ENCODE measurements at places on chromosomes 3 and 15. TPM values are rescaled to one million over a fixed set of nuclear protein-coding genes. Genes with fewer than 3 reads are reported as not detected.
A peak's percentile ranks its signal among the peaks of the same experiment; 100 is the strongest.

Gene SNTN
- not detected for total RNA-seq

Gene RTP3
- total RNA-seq, result not detected

Gene ANKUB1
- not detected for total RNA-seq

Gene CCR8
- not detected for total RNA-seq

DNA sequence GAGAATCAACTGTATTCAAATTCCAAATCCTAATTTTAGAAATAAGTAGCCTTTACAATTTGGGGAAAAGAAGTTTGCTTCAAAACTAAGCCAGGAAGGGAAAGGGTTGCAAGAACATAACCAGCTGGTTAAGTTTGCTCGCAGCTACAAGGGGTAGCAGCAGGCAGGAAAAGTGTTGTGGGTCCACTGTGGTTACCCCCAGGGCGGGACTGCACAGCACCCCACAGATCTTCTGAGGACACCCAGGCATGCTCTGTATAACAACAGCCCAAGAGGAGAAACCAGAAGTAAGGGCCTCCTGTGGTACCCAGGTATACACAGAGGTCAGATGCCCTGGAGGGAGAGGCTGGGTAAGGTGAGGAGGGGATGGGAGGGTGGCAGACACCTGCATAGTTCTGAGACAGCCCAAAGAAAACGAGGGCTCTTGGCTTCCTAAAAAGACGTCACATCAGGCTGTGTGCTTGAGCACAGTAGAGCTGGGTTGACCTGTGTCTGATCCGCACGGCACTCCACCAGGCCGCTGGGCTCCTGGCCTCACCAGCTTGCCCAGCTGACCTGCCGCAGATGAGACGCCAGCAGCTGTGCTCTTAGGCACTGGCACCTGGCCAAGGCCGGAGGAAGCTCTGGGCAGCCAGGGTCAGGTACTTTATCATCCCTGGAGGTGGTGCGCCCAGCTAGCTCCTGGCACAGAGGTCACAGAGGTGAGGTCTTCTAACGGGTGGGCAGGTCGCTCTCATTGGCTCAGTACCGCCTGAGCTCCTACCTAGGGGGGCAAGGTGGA is 81.8 kb upstream of the SNRPA1 start:
- no peak for DNase-seq

GRCh38 chr15:35484231-35484945 is 61.6 kb downstream of the DPH6 start:
- no peak for DNase-seq

- no peak for DNase-seq
These were observed 908.6 kb downstream of the NTRK3 start for GRCh38 chr15:87347806-87348515.

- DNase-seq, result no peak
These were observed 130.5 kb upstream of the MCTP2 start for GRCh38 chr15:94100863-94101262.

DNA sequence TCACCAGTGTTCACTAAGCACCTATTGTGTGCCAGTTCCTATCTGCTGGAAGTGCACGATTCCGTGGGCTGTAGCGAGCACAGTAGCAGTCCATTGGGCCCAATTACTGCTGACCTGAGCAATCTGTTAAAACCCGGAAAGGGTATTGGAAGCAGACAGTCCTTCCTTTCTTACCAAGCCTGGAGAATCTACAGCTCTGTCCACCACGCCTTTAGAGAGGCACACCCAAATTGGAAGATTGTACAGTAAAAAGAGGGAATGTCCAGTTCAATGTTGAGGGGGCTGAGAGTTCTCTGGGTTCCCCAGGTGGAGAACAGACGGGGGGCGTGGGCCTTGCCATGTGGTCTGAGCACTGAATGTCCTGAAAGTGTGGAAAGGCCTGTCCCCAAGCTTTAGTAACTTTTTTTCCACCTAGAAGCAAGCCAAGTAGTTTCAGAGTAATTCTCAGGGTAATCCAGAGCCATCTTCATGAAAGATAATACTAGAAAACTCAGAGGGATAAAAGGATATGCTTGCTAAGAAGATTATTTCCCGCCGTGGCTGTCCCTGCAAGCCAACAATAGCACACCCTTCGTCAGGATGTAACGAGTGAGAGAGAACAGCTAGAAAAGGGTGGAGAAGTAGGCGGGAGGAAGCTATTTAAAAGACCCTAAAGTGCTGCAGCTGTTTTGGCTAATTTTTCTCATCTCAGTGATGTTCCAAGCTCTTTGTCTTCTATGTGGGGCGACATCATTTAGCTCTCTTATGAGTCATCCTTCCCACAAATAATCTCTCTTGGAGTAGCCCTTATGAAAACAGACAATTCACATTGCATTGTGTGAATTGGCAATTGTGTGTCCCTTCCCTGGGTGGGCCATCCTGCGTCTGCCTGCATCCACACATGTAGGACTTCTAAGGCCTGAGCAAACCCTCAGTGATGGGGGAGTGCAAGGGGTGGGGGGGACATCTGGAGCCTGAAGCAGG is 181.0 kb downstream of the ATG7 start:
- DNase-seq, result peak; percentile 66

DNA sequence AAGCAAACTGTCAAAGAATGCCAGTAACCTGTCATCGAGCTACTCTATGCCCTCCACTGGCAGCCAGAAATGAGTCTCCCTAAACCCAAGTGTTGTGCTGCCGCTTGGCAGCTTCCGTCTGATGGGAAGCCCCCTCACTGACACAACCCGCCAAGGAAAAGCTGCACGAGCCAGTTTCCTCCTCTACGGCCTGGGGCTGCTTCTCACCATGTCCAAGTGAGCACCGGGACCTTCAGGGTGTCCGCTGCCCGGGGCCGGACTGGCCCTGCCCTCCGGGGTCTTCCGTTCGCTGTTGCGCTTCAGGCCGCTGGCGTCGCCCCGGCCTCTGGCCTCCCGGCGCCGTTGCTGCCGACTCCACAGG is 490 bp downstream of the TOMM70 start:
- no peak for DNase-seq

DNA sequence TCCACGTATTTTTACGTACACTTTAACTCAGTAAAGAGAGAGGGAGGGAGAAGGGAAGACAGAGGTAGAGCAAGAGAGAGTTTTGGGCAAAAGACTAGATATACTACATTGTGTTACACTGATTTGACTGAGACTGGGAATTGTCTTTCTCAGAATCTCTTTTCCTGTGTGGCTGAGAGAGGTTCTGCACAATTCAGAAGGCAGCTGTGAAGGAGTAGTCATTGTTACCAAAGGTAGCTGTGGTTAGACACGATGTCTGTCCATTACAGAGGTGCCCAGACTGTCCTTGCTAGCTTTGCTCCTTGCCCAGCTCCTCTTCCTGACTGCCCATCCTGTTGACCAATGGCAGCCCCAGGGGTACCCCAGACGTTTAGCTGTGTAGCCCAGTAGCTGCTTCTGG is 577.5 kb upstream of the CBLB start:
- no peak for DNase-seq

DNA sequence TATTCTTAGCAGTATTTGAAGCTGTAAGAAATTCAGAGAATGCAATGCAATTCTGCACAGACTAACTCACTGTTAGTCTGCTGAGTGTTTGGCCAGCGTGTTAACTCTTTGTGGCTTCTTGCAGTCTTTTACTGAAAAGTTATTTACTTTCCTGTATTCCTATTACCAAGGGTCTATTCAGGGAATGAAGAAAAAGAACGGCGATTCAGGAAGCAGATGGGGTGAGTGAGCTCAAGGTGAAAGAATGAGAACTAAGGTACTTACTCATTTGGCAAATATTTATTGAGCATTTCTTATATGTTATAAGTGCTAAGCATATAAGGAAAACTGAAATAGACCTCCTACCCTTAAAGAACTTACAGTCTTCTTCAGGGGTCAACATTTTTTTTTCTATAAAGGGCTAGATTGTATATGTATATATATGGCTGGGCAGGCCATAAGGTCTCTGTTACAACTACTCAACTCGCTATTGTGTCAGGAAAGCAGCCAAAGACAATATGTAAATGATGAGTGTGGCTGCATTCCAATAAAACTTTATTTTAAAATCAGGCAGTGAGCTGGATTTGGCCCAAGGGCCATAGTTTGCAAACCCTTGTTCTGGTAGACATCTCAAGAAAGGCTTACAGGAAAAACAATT is 271.9 kb upstream of the GADL1 start:
- DNase-seq, result peak; percentile 74

- DNase-seq, result no peak
These were observed 455.4 kb downstream of the RAP2B start for GRCh38 chr3:153617463-153617862.

GRCh38 chr15:67403428-67404154 is 117.3 kb upstream of the C15orf61 start:
- no peak for DNase-seq

DNA sequence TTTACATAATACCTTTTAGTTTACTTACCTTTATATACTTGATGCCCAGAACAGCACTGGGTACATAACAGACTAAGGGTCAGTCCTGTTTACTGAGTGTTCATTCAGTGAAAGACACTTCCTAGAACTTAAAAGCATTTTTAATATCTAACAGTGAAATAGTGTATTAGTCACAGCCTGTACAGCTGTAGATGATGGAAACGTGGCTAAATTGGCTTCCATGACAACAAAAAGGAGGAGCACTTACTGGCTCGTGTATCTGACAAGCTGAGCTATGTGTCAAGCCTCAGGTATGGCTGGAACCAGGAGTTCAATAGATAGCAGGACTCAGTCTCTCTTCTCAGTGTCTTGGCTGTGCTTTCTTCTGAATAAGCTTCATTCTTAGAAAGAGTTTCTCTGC is 40.2 kb downstream of the CMTM8 start:
- DNase-seq, result no peak

DNA sequence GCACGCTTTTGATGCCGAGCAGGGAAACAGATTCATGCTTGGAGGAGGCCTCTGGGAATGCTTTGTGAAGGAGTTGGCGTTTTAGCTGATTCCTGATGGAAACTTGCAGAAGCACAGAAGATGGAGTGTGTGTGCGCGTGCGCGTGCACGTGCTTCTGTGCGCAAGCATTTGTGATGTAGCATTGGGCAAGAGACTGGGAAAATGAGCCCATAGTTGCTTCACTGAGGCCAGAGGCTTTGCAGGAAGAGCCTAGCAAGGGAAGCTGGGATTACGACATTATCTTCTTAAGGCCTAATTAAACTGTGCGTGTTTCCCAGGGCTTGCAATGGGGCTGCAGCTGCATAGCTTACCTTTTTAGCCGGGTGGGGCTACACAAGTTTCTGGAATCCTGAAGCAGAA is 18.1 kb upstream of the AGBL1 start:
- DNase-seq, result no peak

DNA sequence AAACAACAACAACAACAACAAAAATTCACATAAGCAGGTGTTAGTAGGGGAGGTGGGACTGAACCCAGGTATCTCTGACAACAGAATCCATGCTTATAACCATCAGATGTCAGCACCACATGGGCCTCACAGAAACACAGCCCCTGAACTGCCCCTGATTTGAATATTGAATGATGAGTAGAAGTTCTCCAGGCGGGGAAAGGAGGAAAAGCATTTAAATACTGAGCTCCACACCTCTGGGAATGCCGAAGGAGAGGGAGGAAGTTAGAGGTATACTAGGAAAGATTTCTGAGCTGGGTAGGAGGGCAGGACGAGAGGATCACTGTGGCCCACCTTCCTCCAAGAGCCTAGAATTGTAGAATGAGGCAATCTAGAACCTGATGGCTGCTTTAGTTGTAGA is 31.9 kb upstream of the EIF4A2 start:
- DNase-seq, result no peak

- DNase-seq, result peak; percentile 74
These were observed 609 bp upstream of the TBC1D23 start for GRCh38 chr3:100260081-100260684.

GRCh38 chr3:107024551-107025026 is 352.6 kb upstream of the CCDC54 start:
- DNase-seq, result no peak

DNA sequence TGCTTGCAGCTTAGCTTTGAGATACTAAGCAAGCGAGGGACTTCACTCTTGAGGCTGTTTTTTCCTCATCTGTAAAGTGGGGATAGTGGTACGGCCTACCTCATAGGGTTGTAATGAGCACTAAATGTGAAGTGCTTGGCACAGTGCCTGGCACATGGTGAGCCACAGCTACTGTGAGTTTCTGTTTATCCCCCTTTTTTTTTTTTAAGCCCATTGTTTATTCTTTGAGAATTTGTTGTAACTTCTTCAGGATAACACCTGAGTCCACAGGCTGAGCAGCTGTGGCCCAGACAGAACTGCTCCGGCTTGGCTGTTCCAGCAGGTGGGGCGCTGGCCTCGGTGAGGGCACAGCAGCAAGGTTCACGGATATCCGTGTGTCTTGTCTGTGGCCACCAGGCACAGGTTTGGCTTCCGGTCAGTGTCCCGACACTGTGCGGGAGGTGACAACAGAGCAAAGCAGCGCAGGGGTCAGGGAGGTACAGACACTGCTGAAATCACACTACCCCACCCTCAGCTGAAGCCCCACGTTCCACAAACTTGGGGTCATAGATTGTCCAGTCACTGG is 7.3 kb upstream of the ISG20 start:
- no peak for DNase-seq

GRCh38 chr15:60594071-60594470 is 115.1 kb upstream of the ICE2 start:
- DNase-seq, result no peak

DNA sequence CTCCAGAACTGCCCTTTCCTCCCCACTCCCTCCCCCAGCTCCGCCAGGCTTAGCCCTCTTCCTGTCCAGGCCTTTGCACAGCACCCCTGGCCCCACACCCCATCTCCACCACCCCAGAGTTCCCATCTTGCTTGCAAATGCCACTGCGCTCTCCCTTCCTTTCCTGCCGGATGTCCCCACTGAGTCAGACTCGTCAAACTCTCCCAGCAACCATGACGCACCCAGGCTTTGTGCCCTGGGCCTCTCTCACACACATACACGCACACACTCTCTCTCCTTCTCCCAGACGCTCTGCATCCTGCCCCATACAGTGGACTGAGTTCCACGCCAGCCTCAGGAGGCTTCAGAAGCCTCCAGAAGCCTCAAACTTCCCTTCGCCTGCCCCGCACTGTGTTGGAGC is 2.8 kb upstream of the CCDC9B start:
- peak; percentile 62 for DNase-seq

- no peak for DNase-seq
These were observed 77.8 kb downstream of the DZIP3 start for GRCh38 chr3:108667312-108667711.
